ENCODE measurements at places on chromosomes 2 and 18. TPM values are rescaled to one million over a fixed set of nuclear protein-coding genes. Genes with fewer than 3 reads are reported as not detected.

DNA sequence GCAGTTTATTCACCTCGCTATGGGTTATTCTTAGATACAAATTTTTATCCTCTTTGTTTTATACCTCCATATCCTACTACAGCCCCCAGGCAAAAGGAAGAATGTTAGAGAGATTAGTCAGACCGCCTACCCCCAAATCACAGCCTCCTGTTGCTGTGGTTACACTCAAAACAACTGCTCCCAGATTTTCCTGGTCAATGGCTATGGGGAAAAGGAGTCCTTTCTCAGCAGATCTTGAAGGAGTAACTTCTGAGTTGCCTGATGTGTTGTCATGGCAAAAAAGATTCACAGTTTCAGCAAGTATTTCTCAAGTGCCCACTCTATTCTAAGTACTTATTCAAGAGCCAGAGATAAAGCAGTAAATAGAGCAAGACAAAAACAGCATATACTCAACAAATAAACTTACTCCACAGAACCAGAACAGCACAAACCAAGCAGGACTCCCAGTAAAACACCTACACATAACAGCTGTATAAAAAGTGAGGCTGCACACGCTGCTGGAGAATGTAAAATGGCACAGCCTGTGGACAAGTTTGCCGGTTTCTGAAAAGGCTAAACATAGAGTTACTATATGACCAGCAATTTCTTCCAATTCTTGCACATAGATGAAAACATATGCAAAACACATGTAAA, 104.8 kb downstream of the NOL10 start:
- DNase-seq = peak; percentile 93

DNA sequence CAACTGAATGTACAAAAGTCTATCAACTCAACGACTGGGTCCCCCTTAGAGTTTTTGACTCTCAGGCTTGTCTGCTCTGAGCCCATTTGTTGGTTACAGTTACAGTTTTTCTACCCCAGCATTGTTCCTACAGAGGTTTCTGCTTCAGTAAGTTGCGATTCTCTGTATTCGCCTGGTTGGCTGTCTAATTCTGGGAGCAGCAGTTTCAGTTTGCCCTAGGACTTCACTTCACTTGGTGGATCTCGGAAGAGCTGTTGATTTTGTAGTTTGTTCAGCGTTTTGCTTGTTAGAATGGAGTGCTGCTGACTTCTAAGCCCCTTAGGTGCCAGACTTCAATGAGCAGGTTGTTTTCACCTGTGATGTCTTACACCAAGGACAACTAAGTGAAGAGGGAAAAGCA, 296.5 kb upstream of the EPAS1 start:
- DNase-seq = no peak

LYPD6 gene
- 0.59 TPM for total RNA-seq

SEPTIN2 gene
- total RNA-seq = 394 TPM

ZNF512 gene
- total RNA-seq = 21.4 TPM

Measured in osteoblast (primary cell).